Activated CD4-positive, CD25-positive, alpha-beta regulatory T cell treated with anti-CD3 and anti-CD28 coated beads, Interleukin-2, amount 50 U/mL, for 72 hours (primary cell): ENCODE measurements at places on chromosomes 6 and 20.

GRCh38 chr6:13919861-13920260 lies 4.9 kb upstream of the RNF182 start:
- no peak for DNase-seq

DNA sequence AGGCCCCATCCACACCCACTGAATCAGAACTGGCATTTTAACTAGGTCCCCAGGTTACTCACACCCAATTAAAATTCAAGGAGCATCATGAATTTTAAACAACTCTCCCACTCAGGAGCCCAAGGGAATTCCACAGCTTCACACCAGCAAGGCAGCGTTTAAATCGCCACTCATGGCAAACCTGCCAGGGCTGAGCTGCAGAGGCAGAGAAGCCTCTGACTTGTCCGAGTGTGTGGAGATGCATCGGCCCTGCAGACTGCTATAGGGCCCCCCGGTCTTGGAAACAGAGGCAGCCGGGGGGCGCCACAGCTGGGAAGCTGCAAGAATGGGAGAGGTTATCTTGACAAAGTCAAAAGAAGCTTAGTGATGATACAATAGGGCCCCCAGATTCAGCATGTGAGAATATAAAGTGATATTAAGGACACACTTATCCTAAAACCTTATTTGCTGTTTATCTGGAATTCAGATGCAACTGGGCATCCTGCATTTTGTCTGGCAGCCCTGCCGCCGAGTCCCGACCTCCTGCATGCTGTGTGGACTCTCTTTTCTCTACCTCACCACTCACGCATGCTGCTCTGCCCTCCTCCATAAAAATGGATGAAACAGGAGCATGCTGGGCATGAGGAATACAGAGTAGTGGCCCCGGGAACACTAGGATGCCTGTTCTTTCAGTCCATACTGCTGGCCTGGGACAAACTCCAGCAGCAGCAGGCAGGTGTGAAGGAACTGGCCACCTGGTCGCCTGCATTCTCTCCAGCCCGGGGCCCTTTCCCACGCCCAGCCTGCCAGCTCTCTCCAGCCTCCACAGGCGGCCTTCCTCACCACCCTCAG lies 126.1 kb downstream of the PXDC1 start:
- no peak for DNase-seq

GRCh38 chr6:138815797-138816528 lies 20.1 kb downstream of the ECT2L start:
- DNase-seq: no peak

DNA sequence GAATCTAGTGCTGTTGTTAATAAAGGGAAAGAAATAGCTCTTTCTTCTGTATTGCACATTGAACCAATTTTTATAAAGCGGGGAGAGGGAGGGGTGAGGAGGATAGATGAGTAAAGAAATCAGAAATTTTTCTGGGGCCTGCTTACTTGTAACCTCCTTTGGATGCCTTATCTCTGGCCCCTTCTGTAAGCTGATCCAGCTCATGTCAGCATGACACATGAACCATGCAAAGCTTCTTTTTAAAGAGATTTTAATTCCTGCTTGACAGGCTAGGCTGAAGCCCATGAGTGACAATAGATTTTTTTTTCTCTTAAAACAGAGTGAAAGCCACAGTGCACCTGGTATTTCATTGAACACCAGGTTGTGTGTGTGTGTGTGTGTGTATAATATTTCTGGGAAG lies 325.3 kb downstream of the PRL start:
- no peak for DNase-seq

DNA sequence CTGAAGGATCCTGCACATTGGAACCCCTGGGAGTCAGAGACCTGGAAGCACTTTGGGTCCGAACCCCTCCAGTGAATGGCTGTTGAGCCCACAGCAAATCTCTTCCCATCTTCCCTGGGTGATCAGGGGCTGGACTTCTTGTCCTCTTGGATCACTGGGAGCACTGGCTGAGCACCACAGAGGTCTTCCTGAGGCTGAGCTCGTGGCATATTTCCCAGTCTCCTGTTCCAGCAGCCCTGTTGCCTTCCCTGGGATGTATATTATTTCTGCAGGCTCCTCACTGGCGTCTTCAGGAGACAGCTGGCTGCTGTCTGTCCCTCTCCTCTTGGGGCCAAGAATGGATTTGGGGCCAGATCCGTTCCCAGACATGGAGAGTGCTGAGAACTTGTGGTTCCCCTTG lies 43.4 kb downstream of the PTK7 start:
- no peak for DNase-seq

- no peak for DNase-seq
Observed at GRCh38 chr6:17281497-17282481, 628 bp downstream of the RBM24 start.

GRCh38 chr6:56911847-56912246 lies 43.1 kb upstream of the BEND6 start:
- DNase-seq: no peak
